ENCODE measurements at places on chromosomes 6 and 20. TPM values are rescaled to one million over a fixed set of nuclear protein-coding genes. Genes with fewer than 3 reads are reported as not detected.

Gene SAMD5
- polyA plus RNA-seq, result 12.1 TPM

Gene CCN5
- polyA plus RNA-seq, result 0.19 TPM

Gene EPB41L1
- polyA plus RNA-seq, result 81.6 TPM

Gene GRM4
- polyA plus RNA-seq, result 0.61 TPM

Gene ADTRP
- polyA plus RNA-seq, result 2.3 TPM

Gene SLC13A3
- polyA plus RNA-seq, result 22.9 TPM

Gene SLC22A16
- polyA plus RNA-seq, result 0.27 TPM

Gene XKR7
- polyA plus RNA-seq, result 0.64 TPM

- no peak for DNase-seq
Observed at GRCh38 chr6:167328086-167328485, 3.2 kb downstream of the TTLL2 start.

DNA sequence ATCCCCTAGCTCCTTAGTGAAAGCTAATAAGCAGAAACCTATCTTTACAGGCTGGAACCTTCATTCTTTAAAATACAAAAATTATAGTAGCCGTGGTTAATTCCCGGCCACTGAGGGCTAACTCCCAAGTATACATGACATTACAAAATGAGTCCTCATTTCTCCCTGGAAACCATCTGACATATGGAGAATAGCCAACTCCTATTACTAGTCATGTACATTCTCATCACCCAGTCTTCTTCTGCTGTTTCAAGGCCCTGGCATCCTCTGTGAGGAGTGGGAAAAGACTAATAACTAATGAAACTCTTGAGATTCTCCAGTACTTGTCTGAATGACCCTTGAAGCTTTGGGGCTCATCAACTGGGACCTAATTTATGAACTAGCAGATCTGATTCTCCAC is 30.2 kb downstream of the CSNK2A1 start:
- DNase-seq, result no peak

- DNase-seq, result no peak
Observed at GRCh38 chr6:104705916-104706442, 153.7 kb downstream of the HACE1 start.

DNA sequence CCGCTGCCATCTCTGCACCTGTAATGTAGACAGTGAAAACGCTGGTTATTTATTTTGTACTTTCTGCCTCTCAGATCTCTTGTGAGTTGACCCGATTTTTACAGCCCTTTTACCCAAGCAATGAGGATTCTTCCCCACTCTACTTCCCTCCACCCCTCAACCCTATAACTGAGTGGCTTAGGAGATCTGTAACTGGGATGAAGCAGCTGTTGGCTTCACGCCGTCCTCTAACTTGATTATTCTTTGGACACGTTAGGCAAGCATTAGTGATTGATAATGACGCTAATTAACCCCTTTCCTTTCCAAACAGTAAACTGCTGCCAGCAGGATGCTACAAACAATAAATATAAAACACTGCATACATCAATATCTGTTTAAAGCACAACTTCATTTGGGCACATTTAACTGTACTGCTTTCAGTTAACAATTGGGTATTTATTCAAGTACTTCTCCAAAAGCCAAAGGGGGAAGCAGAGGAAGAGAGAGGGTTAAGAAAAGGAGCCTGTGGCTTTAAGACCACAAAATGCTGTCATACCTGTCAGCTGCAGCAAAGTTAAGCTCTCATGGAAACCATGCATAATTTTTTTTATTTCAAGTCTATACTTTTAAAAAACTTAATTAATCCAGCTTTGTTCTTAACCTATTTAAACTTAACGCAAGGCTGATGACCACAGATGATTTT is 21.2 kb downstream of the TFAP2A start:
- DNase-seq, result no peak

DNA sequence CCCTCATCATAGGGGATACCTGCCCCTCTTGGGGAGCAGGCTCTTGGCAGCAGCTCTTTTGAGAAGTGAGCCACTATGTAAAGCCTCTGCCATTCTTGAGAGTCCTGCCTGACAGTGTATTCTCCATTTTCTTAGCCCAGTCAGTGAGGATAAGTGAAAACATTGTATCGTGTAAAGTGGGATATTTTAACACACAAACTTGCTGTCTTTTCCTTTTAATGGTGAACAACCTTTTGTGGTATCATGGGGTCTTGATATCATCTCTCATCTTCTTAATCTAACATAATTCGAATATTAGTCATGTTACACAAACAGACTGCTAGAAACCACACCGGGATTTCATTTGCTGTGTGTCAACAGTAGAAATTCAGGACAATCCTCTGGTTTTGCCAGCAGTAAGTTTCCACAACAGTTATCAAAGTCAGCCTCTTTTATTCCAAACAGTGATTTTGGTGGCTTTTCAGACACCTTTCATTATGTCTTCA is 136.2 kb downstream of the HIVEP1 start:
- DNase-seq, result no peak

GRCh38 chr6:157961832-157962575 is 19.7 kb upstream of the SYNJ2 start:
- DNase-seq, result no peak

DNA sequence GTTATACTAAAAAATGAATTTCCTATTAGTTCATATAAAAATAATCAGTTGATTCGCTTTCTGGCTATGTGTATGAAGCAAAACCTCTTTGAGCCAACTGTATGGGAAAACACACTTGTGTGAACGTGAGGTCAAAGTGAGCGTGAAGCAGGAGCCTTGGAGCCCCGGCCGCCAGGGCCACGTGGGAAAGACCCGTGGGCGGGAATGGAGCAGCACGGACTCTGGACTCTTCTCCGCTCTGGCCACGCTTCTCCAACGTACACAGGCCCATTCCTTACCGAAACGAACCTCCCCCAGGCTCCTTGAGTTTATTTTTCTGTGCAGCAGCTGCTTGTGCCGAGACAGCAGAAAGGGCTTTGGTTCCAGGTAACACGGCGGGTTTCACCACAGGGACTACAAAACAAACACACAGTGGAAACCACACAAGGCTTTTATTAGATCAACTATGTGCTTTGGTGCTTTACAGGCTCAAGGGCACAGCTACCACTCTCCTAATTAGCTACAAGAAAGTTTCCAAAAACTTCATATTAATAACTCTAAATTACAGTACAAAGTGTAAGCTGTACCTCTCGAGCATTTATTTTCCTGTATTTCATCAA is 62.7 kb downstream of the TAF4 start:
- no peak for DNase-seq

GRCh38 chr6:155248008-155249001 is 15.5 kb upstream of the CLDN20 start:
- DNase-seq, result peak; percentile 23

DNA sequence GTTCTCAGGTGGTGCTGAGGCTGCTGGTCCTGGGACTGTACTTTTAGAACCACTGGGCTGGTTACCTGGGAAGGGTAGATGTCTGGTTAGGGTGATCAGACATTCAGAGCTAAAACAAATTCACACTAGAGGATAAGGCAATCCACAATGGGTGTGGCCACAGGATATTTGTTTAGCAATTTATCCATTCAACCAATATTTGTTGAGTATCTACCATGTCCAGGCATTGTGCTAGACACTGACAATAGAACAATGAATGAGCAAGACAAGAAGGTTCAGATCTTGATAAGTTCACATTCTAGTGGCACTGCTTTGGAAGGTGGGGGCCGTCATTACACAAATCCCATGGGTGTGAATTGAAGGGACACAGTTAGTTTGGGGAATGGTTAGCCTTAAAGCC is 131.7 kb downstream of the BCAS1 start:
- DNase-seq, result no peak

- DNase-seq, result no peak
Observed at GRCh38 chr20:56447227-56447626, 21.2 kb upstream of the RTF2 start.

GRCh38 chr6:31214516-31214915 is 44.0 kb upstream of the POU5F1 start:
- DNase-seq, result no peak

GRCh38 chr6:901696-902460 is 208.9 kb upstream of the EXOC2 start:
- DNase-seq, result no peak

- DNase-seq, result no peak
Observed at GRCh38 chr6:170022827-170023619, 267.9 kb downstream of the DLL1 start.

- no peak for DNase-seq
Observed at GRCh38 chr20:24721891-24722568, 227.0 kb upstream of the CST7 start.

GRCh38 chr6:104689551-104690205 is 170.0 kb downstream of the HACE1 start:
- no peak for DNase-seq

DNA sequence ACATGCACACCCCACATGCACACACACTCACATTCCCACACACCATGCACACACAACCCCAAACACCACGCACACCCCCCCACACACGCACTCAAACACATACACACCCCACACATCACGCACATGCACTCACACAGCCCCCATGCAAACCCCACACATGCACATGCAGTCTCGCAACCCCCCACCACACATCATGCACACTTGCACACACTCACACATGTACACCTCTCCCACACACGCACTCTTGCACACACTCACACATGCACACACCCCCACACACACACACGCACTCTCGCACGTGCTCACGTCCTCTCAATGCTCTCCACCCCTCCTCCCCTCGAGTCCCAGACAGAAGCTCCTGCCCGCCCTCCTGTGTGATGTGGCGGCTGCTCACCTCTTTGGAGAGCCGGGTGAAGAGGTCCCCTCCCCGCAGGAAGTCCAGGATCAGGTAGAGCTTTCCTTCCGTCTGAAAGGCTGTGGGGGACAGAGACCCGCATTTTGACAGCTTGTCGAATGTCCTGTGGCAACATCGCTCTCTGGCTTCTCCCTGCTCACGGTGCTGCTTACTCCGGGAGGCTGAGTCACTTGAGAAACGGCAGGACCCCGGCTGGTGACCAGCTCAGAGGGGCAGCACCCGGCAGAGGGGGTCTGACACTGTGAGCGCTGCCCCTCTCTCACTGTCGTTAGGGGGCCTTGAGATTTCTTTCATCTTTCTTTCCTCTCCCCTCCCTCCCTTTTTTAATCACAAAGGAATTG is 78.5 kb downstream of the RAMACL start:
- no peak for DNase-seq

GRCh38 chr20:24364482-24364881 is 104.9 kb upstream of the SYNDIG1 start:
- no peak for DNase-seq

DNA sequence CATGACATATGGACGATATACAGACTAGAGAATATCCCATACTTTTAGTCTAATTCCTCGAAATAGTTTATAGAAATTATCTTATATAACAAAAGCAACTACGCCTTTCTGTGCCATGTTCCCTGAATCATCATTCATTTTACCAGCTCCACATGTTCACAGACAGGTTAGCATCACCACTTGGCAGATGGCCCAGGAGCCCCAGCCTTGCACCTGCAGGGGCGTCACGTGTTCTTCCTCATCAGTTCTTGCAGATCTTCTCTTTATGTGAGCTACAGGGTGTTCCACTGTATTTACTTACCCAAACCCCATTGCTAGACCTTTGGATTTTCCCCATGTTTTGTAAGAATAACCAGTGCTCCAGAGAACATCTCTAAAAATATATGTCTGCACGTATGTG is 12.6 kb upstream of the BNIP5 start:
- DNase-seq, result no peak

Measured in left renal cortex interstitium (tissue), 4 donors.